NCI-H1417 (cell line): ENCODE measurements at places on chromosomes 5 and 9.

- DNase-seq: no peak
Measured at GRCh38 chr5:111596705-111597104, 84.4 kb upstream of the STARD4 start.

GRCh38 chr9:89686126-89686525, 81.3 kb downstream of the GADD45G start:
- peak; percentile 93 for DNase-seq

GRCh38 chr9:126638571-126639132, 24.9 kb downstream of the LMX1B start:
- DNase-seq: peak; percentile 92

DNA sequence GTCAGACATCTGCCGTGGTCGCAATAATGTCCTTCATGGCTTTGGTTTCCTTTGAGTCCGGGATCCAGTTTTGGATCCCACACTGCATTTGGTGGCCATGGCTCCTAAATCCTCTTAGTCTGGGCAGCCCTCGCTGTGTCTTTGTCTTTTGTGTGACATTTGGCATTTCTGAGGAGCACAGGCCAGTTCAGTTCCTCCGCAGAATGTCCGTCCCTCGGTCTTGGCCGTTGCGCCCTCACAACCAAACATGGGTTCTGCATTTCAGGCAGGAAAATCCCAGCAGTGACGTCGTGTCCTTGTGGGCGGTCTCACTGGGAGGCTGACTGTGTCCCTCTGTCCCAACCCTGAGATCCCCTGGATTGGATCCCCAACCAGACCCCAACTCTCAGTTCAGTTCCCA, 172.9 kb upstream of the PPP1R26 start:
- no peak for DNase-seq

GRCh38 chr9:8570776-8571175, 771.2 kb upstream of the DMAC1 start:
- DNase-seq: no peak

- no peak for DNase-seq
Measured at GRCh38 chr5:146560205-146560812, 44.3 kb upstream of the GPR151 start.

GRCh38 chr5:79847561-79847960, 143.5 kb downstream of the MTX3 start:
- no peak for DNase-seq

GRCh38 chr9:100401042-100401441, 25.9 kb upstream of the MSANTD3 start:
- DNase-seq: no peak

DNA sequence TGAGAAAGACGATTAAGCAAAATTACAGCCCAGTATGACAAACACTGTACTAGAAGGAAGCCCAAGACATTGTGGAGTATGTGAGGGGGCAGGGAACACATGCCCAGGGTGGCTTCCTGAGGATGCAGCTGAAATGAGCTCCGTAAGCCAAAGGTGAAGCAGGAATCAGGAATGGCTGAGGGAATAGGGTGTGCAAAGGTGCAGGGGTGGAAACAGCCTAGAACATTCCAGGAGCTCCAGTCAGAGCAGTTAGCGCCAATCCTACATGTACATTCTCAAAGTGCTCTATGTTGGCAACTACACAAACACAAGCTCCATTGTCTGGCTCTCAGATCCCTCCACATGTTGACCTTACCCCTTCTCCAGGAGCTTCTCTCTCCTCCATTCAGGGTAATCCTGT, 257.9 kb downstream of the MAN2A1 start:
- no peak for DNase-seq

GRCh38 chr9:100125236-100125635, 26.2 kb downstream of the INVS start:
- DNase-seq: no peak

DNA sequence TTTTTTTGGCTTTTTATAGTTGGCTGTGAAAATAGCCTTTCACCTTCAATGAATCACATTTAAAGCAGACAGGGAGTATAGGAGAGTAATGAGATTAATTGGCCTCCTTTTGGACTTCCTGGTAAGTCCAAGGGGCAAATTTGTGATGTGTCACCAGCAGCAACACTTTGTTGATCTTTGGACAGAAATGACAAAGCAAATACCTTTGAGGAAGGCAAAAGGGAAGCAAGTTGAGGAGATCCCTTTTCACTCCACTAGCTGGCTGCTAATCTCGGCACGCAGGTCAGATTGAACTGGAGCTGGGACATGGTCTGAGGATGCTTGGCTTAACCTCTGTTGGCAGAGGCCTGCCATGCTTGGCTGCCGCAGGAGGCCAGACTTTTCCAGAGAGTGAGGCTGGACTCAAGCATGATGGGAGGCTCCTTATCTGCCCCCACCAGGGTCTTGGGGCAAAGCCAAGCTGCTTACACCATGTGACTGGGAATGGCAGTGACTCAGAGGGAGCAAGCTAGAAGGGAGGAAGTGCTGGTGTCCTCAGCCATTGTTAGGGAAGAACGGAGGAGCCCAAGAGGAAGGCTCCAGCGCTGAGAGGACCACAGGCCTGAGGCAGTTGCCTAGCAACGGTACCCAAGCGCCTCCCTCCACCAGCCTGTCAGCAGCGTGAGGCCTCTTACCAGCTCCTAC, 174.5 kb upstream of the MAP1B start:
- DNase-seq: peak; percentile 81

GRCh38 chr5:95863383-95863757, 40.8 kb upstream of the GLRX start:
- DNase-seq: no peak

- DNase-seq: no peak
Measured at GRCh38 chr5:170738840-170739239, 44.7 kb upstream of the GABRP start.

GRCh38 chr9:99823681-99824377, 2.1 kb downstream of the NR4A3 start:
- peak; percentile 60 for DNase-seq

- no peak for DNase-seq
Measured at GRCh38 chr5:108670591-108671289, 77.0 kb upstream of the FER start.

DNA sequence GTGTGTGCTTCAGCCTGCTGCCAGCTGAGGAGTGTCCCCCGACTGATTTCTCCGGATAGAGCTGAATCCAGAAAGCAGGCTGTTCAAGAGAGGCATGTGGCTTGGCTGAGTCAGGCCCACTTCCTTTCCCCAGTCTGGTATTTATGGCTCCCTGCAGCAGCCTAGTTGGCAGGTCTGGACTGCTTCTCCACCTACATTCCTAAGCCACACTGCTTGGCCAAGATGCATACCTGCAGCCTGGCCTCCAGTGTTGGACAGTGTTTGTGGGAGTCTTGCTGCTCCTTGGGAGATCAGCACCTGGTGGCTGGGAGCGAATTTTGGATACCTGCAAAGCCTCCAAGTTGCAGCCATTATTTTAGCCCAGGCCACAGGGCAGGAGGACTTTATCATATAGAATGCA, 670.8 kb downstream of the ACTL7B start:
- no peak for DNase-seq

- DNase-seq: no peak
Measured at GRCh38 chr5:77952636-77953212, 176.6 kb upstream of the TBCA start.

GRCh38 chr5:10334831-10335230, 18.7 kb upstream of the MARCHF6 start:
- DNase-seq: no peak

DNA sequence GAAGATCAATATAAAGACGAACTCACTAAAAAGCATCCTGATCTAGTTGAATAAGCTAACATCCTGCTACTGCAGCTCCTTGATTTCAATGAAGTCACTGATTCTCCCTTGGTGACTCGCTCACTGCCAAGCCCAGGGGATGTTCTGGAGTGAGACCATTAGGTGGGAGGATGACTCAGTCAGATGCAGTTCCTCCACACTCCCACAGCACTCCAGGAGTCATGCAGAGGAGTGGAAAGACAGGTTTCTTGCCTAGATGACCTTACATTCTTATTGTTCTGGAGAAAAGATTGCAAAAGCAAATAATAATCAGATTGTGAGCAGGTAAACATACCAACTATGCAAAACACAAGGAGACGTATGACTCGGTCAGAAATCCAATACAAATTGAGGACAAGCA, 15.3 kb downstream of the GCNT4 start:
- no peak for DNase-seq

DNA sequence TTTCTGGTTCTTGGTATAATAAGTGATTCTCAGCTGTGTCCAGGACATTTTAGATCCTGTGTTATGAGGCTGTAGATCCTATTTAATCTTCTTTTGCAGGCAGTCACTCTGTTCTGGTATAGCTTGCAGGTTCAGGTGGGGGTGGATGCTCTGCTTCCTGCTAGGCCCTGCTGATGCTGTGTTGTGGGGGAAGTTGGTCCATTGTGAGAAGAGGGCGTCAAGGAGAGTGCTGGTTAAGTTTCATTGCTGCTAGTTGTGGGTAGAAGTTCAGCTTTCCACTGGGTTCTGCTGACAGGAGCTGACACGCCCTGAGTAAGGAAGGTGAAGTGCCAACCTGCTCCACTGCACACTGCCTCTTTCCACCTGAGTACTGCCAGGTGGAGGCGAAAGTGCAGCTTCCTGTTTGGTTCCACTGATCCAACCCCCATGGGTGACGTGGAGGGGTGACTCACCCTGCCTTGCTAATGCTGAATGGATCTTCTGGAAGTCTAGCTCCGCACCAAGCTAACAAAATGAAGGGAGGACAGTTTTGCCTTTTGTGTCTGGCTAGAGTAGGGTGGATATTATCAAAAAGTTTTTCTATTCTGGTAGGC, 16.3 kb downstream of the NMRK1 start:
- no peak for DNase-seq

- DNase-seq: no peak
Measured at GRCh38 chr9:74760031-74760700, 127.6 kb downstream of the TRPM6 start.

DNA sequence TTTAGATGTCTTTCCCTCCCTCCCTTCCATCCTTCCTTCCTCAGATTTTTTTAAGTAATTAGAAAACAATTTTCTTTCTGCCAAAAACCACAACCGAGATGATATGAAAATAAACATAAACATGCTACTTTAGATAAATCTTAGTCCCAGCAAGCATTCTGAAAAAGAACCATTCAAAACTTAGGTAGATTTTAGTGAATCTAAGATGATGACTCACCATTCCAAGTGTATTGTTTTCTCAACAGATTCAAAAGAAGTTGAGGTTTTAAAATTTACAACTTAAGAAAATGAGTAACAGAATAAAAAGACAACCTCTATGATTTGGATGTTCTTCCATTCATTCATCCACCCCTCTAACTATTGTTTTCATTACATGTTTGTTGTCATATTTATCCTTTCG, 465.1 kb downstream of the PDE4D start:
- DNase-seq: no peak

GRCh38 chr5:16557477-16557876, 59.3 kb downstream of the RETREG1 start:
- no peak for DNase-seq

DNA sequence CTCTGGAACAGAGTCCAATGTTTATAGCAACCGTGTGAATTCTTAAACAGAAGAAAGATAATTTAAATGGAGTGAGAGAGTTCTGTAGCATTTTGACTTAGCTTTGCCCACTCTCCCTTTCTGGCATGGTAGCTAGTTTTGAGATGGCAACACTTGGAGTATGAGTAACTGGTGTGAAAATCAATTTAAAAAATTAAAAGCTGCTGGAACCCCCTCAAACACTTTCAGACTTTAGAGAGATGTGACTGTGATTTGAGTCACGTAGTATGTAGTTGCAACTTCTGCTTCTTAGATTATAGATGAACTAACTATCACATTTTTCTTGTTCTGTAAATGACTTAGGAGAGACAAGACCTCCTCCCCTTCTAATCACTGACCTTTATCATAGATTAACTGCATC, 2309.5 kb upstream of the C9orf72 start:
- DNase-seq: no peak

GRCh38 chr9:23682352-23682751, 143.7 kb downstream of the ELAVL2 start:
- no peak for DNase-seq

GRCh38 chr9:79430619-79431018, 141.1 kb upstream of the TLE4 start:
- DNase-seq: no peak

DNA sequence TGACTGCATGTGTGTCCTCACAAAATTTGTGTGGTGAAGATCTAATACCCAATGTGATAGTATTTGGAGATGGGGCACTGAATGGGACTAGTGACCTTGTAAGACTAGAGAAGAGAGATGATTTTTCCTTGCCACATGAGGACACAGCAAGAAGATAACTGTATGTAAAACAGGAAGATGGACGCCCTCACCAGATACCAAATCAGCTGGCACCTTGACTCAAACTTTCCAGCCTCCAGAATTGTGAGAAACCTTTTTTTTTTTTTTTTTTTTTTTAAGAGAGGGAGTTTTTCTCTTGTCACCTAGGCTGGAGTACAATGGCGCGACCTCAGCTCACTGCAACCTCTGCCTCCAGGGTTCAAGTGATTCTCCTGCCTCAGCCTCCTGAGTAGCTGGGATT, 40.3 kb downstream of the UBTD2 start:
- DNase-seq: no peak

DNA sequence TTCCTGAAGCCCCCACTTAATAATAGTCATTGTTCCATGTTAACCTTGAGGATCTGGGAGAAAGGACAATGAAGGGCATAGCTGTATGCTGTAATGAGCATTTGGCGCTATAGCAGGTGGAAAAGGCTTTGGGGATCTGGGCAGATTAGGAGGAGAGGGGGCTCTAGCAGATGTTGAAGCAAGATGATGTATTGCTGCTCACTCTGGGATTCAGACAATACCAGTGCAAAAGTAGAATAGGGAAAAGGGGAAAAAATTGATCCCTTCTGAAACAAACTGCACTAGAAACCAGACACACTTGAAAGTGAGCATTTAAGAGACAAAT, 575.3 kb upstream of the MEF2C start:
- no peak for DNase-seq

GRCh38 chr5:42377496-42377895, 45.7 kb upstream of the GHR start:
- DNase-seq: no peak

DNA sequence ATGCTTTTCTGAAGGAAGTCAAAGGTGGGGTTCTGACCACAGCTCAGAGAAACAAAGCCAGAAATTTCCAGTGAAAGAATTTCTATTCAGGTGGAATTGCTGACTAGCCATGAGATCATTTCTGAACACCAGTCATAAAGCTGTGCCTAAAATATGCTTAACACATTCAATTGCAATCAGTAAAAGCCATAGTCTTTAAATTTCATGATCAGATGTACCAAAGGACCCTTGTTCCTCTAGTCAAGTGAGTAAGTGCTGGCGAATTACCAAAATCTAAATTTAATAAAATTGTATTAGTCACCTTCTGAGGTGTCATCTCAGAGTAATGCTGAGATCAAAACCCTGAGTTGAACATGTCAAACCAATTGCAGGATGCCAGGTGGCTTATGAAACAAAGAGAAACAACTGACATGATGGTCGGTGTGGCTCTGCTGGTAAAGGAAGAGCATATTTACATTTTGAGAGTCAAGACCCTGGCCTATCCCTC, 334.2 kb upstream of the CCNH start:
- DNase-seq: no peak

GRCh38 chr9:111282845-111283244, 47.2 kb downstream of the OR2K2 start:
- no peak for DNase-seq

DNA sequence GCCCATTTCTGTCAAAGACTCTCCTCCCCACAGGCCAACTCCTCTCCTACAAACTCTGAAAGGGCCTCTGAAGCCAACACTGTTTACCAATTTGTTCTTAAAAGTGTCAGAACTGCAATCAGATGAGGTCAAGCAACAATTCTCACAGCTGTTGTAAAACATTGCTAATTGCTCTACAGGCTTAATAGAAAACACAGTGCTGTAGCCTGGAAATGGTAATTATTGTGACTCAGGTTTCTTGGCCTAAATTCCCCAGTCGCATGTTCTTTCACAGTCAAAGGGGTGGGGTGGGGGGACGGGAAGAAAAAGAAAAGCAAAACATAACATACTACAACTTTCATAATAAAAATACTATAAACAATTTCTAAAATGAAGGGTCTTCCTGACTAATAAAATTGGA, 343.2 kb downstream of the DMAC1 start:
- DNase-seq: no peak
